ENCODE measurements at places on chromosomes 1 and 21.
A peak's percentile ranks its signal among the peaks of the same experiment; 100 is the strongest.

DNA sequence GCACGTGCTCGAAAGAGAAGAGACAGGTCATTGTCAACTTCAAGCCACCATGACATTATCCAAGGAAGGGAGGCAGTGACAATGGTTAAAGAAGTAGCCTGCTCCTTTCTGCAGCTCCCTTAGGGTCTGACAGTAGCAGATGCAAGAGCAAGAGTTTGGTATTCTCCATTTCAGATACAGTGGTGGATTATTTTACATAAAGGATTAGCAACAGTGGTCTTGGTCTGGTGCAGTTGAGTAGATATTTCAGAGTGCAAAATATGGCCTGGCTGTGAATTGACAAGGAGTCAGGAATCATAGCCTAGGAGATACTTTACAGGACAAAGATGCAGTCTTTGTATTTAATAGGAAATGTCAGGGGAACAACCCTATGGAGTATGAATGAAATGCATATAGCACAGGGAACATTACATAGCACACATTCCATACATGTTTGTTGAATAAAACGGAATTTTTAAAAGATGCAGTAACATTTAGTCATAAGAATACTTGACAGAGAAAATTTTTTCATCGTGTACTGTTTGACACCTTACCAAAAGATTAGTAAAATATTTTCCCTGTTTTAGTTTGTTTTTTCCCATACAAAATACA lies 41.8 kb downstream of the CHRM3 start:
- DNase-seq: no peak

DNA sequence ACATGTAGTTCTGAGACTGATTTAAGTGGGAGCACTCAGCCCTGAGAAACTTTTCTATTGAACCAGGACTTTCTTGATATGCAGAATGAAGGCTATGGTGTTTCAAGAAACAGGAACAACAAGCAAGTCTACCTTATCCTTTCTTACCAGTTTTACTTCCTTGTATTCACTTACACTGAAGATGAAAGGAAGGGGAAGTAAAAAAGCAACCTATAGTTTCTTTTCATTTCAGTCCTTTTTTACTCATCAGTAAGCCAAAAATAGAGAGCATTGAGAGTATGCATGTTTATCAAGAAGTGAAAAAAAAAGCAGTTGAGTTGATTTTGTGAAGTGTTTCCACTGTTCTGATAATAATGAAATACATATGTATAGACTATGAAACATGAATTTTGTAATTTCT lies 1010.3 kb downstream of the AMY1C start:
- no peak for DNase-seq

DNA sequence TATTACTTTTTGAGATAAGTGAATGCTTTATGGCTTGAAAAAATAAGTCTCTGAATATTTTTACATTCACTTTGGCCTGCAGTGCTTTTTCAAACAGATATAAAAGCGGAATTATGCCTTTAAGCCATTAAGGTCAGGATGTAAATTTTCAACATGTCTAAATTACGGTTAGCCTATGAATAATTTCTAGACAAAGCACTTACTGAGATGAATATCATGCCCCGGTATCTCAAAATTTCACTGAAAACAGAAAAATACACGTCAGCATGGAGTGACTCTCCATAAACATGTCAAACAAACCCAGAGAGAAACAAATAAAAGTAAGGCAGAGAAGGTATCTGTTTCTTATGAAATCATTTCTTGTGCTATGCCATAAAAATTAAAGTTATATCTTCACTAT lies 853.9 kb downstream of the KCNT2 start:
- no peak for DNase-seq

GRCh38 chr1:155981266-155982088 lies 3.1 kb upstream of the ARHGEF2 start:
- peak; percentile 51 for DNase-seq

DNA sequence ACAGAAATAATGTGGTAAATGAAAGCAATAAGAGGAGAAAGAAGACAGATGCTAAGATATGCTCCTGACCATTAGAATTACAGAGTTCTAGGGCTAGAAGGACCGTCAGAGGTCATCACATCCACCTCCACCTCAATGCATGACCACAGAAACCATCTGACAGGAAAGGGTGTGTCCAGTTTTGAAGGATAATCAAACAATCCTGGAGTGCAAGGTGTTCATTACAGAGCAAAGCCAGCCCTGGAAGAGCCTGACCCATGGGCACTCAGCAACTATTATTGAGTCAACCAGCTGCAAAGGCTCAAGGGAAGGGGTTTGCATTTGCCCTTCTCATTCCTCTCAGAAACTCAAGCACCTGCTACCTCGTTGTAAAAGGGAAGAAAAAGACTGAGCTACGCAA lies 46.4 kb downstream of the TOR1AIP2 start:
- no peak for DNase-seq

GRCh38 chr21:26495283-26495849 lies 77.7 kb downstream of the CYYR1 start:
- no peak for DNase-seq

DNA sequence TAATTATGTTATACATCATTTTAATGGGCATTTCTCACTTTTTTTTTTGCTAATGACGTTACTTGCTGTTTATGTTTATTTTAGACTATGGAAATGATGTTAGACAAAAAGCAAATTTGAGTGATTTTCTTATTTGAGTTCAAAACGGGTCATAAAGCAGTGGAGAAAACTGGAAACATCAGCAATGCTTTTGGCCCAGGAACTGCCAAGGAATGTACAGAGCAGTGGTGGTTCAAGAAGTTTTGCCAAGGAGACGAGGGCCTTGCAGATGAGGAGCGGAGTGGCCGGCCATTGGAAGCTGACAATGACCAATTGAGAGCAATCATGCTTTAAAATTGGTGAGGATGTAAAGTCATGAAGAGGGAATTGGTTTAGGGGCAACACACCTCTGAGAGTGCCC lies 32.1 kb upstream of the KCNE2 start:
- DNase-seq: no peak

DNA sequence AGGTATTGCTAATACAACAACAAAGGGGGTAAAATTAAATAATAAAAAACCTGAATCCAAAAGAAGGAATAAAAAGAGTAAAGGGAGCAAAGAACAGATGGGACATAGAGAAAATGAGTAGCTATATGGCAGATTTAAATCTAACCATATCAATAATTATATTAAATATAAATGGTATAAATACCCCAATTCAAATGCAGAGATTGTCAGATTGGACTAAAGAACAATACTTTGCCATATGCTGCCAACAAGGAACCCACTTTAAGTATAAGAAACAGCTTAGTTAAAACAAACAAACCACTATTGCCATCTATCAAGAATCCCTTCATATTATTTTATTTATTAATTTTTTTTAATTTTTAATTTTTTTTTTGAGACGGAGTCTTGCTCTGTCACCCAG lies 86.8 kb downstream of the MT1HL1 start:
- DNase-seq: no peak

GRCh38 chr1:192463661-192464060 lies 111.9 kb upstream of the RGS1 start:
- DNase-seq: no peak

GRCh38 chr1:183954496-183954895 lies 83.0 kb downstream of the COLGALT2 start:
- DNase-seq: no peak

DNA sequence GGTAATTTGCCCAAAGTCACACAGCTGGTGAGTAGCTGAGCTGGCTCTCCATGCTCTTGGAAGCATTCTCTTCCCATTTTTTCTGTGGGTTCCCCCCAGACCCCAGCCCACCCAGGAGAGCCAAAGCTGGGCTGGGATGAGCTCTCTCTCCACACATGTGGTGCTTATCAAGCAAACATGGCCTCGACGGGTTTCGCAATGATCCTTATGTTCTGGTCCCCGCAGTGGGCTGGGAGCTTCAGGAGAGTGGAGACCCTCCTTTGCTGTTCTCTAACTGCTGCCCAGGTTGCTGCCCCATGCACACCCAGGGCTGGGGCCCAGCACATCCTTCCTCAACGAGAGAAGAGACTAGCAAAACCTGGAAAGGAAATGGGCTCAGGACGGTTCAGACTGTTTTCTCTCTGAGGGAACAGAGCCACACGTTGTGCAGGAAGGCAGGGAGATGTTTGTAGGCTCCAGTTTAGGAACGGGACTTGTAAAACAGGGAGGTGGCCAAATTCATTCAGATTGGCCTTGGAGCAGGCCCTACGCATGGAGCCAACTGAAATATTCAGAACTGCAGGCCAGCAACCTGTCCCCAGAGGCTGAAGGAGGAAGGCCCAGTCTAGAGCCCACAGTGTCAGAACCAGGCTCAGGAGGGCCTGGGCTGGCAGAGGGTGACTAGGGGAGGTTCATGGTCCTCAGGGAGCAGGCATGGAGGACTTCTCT lies 27.2 kb upstream of the CSF1 start:
- no peak for DNase-seq

DNA sequence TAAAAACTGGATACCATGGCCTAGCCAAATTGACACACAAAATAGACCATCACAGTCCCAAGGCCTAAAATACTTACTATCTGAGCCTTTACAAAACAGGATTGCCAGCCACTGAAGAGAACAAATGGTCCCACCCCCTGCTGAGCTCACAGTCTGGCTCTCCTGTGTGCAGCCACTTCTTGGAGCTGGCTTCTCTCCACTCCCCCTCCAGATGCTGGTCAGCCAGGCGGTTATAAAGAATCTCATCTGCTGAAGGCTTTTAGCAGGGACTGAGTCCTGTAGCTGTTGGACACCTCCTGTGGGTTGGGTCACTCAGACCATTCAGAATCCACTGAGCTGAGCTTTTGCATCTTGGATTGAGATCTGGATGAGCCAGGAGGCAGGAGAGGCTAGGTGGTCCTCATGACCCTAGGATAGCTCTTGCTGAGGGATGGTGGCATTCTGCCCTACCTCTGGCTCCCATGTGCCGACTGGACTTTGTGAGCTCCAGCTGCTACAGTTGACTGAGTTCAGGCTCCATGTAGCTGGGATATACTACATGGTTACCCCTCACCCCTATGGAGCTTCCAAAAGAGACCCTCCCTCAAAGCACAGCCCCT lies 16.1 kb downstream of the OXCT2 start:
- no peak for DNase-seq

DNA sequence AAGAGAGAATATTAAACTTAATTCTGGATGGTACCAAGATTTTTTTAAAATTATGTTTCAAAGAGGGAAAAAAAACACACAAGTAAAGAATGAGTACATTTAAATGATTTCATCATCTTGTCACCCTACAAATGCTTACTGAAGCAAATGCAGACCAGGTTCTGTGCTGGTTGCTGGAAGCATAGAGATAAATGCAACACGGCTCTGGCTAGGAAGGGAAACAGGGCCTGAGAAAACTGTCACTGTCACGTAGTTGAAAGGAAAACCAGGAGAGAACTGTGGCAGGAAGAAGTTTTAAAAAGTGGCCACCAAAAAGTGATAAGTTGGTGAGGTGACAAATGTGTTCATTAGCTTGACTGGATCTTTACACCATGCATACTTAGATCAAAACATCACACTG lies 336.9 kb upstream of the NFIA start:
- no peak for DNase-seq

- no peak for DNase-seq
Observed at GRCh38 chr1:91011726-91012125, 10.1 kb downstream of the ZNF644 start.

DNA sequence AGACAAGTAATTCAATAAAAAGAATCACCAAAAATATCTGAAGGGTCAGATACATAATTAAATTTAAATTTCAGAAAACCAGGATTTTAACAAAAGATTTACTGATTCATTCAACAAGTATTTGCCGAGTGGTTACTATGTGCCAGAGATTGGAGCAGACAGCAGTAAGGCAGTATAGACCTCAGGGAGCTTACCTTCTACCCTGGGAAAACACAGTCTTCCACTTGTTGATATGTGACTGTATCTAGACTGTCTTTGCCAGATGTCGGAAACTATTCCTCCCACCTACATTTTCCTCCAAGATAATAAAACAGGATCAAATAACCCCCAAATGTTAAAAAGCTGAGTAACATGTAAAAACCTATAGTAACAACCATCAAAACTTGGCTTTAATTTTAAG lies 6.2 kb downstream of the HNRNPR start:
- DNase-seq: no peak

DNA sequence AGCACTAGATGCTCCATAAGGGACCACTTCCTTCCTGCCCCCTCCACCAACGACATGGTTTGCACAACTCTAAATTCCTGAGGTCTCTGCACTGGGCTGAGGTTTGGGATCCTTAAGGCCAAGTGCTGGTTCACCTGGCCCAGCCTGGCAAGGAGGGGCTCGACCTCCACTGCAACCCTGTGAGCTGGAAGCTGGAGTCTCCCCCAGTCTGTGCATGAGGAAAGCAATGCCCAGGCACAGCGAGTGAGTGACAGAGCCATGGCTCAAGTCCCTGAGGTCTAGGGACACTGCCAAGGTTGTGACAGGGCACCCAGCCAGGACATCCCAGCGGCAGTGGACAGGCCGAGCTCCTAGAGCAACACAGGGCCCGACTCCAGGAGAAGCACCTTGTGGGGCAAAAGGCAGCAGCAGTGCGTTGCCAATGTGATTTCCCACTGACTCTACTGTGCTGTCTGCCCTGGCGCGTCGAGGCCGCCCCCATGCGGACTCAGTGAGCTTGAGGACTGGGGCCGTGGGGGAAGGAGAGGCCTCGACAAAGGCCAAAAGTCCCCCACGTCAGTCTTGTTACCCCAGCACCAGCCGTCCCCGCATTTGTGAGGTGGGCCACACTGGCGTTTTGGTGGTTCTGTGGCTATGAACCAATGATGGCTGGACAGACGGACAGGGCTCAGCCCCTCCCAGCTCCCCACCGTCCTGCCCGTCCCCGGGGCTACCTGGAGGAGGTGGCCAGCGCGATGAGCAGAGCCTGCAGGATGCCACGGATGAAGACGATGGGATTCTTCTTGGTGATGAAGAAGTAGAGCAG lies 30.0 kb downstream of the PODN start:
- no peak for DNase-seq

GRCh38 chr1:17397910-17398695 lies 26.1 kb downstream of the PADI6 start:
- DNase-seq: no peak

- no peak for DNase-seq
Observed at GRCh38 chr1:112637254-112638109, 17.9 kb downstream of the CAPZA1 start.

- DNase-seq: no peak
Observed at GRCh38 chr21:39136711-39137110, 46.5 kb downstream of the PSMG1 start.

GRCh38 chr1:151309811-151310323 lies 17.3 kb downstream of the PI4KB start:
- DNase-seq: no peak

DNA sequence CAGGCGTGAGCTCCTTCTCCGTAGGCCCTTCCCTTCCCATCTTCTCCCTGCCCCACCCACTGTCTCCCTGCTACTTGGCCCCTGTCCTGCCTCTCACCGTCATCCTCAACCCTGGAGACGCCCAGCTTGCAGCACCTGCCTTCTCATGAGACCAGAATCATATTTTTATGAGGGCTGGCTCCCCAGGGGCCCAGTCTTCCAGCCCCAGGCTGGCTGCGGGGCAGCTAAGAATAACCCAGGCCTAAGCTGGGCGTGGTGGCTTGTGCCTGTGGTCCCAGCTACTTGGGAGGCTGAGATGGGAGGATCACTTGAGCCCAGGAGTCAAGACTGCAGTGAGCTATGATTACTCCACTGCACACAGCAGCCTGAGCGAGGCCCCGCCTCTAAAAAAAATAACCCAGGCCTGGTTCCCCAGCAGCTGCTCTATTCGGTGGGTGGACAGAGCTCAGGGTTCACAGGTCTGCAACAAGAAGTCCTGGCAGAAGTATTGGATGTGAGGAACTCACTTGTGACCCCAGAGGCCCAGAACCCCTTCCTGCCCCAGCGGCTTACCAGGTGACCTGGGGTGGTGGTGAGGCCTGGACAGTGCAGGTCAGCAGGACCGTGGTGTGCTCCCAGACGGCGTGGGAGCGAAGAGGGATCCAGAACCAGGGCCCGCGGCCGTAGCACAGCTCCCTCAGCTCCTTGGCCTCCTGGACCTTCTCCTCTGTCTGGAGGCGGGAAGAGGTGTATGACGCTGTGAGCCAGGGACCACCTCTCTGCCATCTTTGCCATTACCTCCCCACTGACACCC lies 6.4 kb downstream of the MYOM3 start:
- DNase-seq: no peak
